ENCODE measurements at places on chromosomes 5 and 9. TPM values are rescaled to one million over a fixed set of nuclear protein-coding genes. Genes with fewer than 3 reads are reported as not detected.

FOXD4 gene
- total RNA-seq: 0.25 TPM

CDH10 gene
- 0.57 TPM for total RNA-seq

MARCHF3 gene
- total RNA-seq: 41.4 TPM

CTXN3 gene
- not detected for total RNA-seq

ACTBL2 gene
- total RNA-seq: under 0.01 TPM

IRF1 gene
- 17.6 TPM for total RNA-seq

TAS2R1 gene
- not detected for total RNA-seq

C9orf153 gene
- not detected for total RNA-seq

All from bladder microvascular endothelial cell (primary cell).